ENCODE measurements at places on chromosomes 11 and 22.

- peak; percentile 53 for DNase-seq
These were observed at the start of gene WNT11 for GRCh38 chr11:76206327-76207081. Gene WNT11, minus strand, starts transcription at chr11:76206502. Its CDS starts 95 bp downstream, at chr11:76206407.

DNA sequence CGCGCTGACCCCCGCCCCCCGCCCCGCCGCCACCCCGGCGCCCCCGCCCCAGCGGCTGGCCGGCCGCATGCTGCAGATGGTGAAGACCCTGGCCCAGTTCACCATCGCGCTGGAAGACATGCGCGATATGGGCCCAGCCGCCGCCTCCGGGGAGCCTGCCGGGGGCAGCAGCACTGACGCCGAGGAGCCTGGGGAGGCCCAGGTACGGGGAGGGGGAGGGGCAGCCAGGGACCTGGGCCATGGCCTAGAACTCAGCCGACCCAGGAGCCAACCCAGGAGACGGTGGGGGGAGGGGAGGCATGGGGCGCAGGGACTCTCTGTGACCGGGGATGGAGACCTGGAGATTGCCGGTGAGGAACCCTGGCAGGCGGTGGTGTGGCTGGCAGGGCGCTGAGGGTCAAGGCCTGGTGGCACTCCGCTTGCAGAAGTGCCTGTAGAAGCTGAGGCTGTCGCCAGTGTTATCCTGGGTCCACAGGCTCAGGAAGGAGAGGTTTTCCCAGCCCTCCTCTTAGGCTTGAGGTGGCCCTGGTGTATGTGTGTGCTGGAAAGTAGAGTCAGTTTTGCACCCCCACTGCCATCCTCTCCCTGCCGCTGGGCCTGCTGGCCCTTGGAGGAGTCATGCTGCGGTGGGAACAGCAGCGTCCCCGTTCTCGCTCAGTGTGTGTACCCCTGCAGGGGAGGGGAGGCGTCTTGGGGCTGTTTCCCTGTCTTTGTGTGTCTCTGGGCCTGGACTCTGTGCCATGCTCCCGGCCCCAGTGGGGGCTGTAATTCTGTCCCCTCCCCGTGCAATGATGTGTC is 32.9 kb upstream of the RELT start:
- DNase-seq = no peak

DNA sequence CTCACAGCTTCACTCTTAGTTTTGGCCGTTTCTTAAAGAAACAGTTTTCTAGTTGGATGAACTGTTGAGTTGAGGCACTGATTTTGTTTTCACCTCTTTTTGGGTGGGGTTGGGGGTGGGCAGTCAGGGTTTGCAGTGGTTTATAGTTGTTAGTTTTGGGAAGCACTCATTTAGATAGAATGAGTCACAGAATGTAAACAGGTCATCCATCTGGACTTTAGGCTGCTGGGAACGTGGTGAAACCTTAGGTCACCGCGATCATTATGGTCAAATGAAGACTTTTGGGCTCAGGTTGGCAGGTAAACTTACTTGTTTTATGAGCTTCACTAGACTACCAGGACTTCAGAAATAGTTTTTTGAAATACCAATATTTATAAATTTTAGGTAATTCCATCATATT is 48.4 kb downstream of the CSTPP1 start:
- no peak for DNase-seq

DNA sequence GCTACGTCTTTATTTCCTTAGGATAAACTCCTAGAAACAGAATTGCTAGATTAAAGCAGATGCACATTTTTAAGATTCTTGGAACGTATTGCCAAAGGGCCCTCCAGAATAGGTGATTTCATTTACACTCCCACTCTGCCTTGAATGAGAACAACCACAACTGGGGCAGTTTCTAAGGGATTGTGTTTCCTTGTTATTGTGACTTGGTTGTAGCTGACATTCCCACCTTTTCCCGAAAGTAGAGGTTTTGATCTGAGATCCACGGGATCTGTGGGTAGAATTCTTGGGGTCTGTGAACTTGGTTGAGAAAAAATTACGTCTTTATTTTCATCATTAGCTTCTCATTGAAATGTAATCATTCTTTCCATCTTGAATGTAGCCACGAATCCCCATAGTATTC is 21.5 kb downstream of the LRRC32 start:
- no peak for DNase-seq

DNA sequence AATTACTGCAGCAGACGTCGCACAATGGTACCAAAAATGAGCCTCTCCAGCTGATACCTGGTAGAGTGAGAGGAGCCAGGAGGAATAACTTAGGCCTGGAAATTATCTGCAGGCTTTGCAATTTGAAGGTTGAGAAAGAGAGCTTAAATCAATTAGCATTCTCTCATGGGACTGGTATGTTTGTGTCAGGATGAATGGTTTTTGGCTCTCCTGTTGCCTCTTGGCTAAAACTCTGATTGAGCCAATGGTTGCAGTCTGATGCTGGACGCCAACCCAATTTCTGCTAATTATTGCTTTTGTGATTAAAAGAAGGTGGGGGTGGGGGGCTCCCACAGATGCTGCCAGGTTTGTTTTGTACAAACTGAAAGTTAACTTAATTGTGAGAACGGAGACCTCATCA is 12.5 kb upstream of the NELL1 start:
- no peak for DNase-seq

DNA sequence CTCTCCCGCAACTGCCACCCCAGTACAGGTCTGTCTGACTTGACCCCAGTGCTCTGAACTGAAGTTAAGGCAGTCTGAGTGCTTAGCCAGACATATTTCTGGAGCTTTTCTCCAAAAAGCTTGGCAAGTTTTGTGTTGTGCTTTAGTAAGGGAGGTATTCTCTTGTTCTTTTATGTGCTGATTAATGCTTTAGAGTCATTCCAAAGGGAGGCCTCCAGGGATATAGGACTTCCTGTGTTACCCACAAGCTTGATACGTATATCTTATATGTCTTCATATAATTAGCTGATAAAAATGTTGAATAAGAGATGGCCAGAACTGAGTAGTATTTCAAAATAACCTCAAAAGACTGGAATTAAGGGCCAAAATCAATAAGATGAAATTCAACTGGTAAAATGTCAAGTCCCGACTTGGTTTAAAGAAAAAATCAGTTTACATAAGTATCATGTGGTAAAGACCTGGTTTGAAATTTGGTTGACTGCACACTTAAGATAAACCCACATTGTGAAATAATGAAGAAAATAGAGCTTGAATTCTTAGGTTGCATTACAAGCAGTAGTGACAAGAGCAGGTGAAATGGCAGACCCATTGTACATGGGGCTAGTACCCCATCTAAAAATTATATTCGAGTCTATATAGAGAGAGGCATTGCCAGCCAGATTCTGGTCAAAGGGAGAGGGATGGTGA is 226.9 kb downstream of the SNX19 start:
- peak; percentile 26 for DNase-seq

GRCh38 chr11:73404048-73404447 is 27.8 kb downstream of the RELT start:
- DNase-seq = peak; percentile 61

- DNase-seq = peak; percentile 81
These were observed 478.2 kb downstream of the BUD13 start for GRCh38 chr11:116294630-116295029.

GRCh38 chr22:24485608-24486007 is 9.5 kb upstream of the UPB1 start:
- no peak for DNase-seq

GRCh38 chr11:43708776-43709175 is 28.2 kb downstream of the HSD17B12 start:
- DNase-seq = no peak

DNA sequence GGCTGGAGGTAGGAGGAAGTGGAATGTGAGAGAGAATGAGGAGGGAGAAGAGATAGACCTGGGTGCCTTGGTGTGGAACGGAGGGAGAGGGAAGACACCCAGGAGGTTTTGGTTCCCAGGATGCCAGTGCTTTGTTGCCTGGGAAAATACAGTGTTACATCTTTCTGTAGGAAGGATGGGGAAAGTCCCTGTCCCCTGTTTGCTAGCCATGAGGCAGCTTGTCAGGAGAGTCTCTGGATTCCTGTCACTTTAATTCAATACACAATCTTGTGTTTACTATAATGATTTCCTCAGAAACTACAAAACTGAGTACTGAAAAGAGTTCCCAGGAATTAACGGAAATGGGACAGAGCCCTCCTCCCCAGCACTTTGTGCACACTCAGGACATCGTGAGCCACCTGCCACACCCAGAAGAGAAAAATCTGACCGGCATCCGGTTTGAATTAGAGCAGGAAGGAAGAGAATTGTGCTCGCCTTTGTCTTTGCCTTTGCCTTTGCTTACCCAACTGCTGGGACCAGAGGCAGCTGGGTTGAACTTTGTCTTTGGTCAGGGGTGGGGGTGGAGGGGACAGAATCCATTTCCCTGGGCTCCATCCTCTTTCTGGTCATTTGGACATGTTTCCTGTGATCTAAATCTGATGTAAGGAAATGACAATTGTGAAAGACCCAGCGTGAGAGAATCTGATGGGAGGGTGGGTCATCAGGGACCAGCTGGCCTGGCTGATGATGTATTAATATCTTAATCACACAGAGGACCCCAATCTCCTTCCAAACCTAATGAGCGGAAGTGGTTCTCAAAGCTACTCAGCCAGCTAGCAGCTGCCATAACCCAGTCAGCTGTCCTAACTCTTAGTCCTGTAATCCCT is 1.3 kb upstream of the LIMK2 start:
- DNase-seq = no peak
